ENCODE measurements at places on chromosomes 12 and 14. TPM values are rescaled to one million over a fixed set of nuclear protein-coding genes. Genes with fewer than 3 reads are reported as not detected.

GRCh38 chr12:130924966-130925665 is 28.6 kb upstream of the ADGRD1 start:
- peak overlapping the region; percentile 18 for H3K27ac ChIP-seq
- H3K4me1 ChIP-seq: no peaks in the 10 kb centered on the region
- H3K4me3 ChIP-seq: no peak overlapping the region

The PTPRB gene
- total RNA-seq: 20.3 TPM

GRCh38 chr14:106872611-106873446 is 1346.4 kb downstream of the TMEM121 start:
- peak overlapping the region; percentile 15 for H3K27ac ChIP-seq
- H3K4me1 ChIP-seq: no peaks in the 10 kb centered on the region
- no peaks in the 10 kb centered on the region for H3K27me3 ChIP-seq
- no peaks in the 10 kb centered on the region for H3K36me3 ChIP-seq

The ANO4 gene
- 8.5 TPM for total RNA-seq

DNA sequence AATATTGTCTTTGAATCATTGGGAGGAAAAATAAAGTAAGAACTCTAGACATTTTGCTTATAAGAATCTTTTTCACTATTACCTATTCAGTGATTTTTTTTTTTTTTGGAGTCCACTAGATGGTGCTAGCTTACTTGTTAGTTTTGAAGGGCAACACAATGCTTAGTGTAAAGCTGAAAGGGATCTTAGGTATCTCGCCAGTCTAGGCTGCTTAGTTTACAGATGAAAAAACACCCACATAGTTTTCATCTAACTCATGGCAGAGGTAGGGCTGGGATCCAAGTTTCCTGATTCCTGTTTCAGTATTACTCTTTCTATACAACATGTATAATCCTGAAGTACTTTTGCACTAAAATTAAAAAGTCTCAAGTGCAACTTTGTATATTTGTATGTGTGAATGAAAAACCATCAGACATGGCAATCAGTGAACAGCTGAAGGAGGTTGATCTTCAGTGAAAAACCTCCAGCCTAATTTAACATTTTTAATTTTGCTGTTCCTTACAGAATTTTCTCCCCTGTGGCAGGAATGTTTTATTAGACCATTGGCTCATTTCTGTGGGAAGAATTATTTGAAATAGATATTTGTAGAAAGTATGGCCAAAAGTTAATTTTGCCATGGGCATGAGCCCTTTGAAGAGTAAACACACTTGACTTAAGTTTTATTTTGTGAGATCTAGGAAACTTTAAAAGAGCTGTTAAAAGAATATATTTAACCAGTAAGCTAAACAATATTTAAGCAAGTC is 40.7 kb downstream of the LRRIQ1 start:
- H3K27ac ChIP-seq: no peak overlapping the region
- no peaks in the 10 kb centered on the region for H3K27me3 ChIP-seq
- H3K36me3 ChIP-seq: no peaks in the 10 kb centered on the region
- no peak overlapping the region for H3K4me3 ChIP-seq

GRCh38 chr14:69760810-69761209 is 6.1 kb upstream of the SRSF5 start:
- H3K27ac ChIP-seq: no peak overlapping the region
- H3K4me1 ChIP-seq: no peaks in the 10 kb centered on the region
- H3K4me3 ChIP-seq: no peak overlapping the region
- no peaks in the 10 kb centered on the region for H3K27me3 ChIP-seq

Data from prostate gland (tissue), 2 donors.